Thoracic aorta (tissue), 2 donors: ENCODE measurements at places on chromosomes 2 and 18. TPM values are rescaled to one million over a fixed set of nuclear protein-coding genes. Genes with fewer than 3 reads are reported as not detected.
A peak's percentile ranks its signal among the peaks of the same experiment; 100 is the strongest.

- DNase-seq = no peak
Observed at GRCh38 chr18:23033056-23033455, 99.9 kb downstream of the RBBP8 start.

DNA sequence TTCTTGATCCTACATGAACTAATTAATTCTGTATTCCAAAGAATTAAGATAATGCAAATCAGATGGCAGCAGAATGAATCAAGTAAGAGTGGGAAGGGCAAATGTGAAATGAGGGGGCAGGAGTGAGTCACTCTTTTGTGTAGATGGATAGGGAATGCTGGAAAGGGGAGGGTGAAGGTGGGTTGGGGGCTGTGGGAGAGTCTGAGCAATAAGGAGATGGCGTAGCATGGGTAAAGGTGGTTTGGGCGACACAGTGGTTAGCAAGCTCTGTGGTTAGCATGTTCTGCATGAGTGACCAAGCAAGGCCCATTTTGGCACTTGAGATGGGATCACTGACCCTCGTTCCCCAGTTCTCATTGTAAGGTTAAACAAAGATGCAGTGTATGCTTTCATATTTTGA, 20.4 kb downstream of the GPD2 start:
- DNase-seq = no peak

The RAB27B gene
- 0.95 TPM for total RNA-seq

GRCh38 chr2:185456517-185456916, 282.1 kb upstream of the FSIP2 start:
- no peak for DNase-seq

The ADD2 gene
- total RNA-seq = 1.6 TPM

DNA sequence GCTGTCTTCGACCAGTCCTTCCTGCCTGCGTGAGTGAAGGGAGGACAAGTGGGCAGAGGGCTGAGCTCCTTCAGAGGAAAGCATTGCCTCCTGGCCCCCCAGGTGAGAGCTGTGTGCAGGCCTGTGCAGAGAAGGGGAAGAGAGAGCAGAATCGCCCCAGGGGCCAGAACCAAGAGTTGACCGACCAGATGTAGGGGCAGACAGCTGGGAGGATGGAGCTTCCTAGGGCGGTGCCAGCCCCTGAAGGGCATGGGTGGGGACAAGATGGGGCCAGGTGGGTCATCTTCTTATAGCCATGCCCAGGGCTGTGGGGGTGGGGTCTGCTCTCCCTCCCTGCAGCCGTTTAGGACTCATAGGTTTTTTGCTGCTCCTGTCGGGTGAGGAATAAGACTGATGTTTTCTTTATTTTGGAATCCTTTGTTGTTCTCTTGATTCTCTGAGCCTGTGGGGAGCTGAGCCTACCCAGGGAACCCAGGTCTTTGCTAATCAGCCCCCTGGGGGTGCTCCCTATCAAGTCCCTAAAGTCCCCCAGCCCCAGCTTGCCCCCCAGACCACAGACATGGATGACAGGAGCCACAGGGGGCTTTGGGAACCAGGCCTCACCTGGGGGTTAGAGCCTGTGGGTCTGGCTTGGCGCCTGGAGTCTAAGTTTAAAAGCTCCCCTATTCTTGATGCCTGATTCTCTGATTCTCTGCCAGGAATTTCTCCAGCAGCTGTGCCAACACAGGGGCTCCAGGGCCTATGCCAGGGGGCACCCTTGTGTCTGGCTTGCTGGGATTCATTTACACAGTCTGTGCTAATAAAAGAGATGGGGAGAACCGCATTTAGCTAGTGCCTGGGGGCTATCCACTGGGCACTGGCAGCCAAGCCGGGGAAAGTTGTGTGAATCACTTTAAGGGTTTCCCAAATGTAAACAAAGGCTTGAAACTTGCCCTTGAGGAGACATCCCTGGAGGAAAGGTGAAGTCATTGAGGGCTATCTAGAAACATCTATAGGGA, 9.3 kb upstream of the EFHD1 start:
- no peak for DNase-seq

DNA sequence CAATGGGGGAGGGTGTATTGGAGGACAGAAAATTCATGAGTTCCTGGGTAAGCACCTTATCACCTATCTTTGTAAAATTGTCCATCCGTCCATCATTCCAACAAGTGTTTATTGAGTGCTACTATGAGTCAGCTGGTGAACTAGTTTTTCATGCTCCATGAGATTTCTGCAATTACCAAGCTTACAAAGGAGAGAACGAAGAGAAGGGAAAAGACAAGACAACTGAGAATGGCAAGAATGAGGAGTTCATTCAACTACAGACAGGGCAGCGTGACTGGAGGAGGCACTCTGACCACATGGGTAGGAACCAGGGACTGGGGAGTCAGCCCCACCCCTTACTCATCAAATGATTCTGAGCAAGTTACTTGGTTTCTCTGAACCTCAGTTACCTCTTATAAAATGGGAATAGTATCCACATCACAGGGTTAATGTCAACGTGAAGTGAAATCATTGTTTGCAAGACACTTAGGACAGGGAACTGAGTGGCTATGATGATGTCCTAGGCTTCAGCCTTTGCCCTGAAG, 18.6 kb upstream of the TXNDC2 start:
- no peak for DNase-seq

DNA sequence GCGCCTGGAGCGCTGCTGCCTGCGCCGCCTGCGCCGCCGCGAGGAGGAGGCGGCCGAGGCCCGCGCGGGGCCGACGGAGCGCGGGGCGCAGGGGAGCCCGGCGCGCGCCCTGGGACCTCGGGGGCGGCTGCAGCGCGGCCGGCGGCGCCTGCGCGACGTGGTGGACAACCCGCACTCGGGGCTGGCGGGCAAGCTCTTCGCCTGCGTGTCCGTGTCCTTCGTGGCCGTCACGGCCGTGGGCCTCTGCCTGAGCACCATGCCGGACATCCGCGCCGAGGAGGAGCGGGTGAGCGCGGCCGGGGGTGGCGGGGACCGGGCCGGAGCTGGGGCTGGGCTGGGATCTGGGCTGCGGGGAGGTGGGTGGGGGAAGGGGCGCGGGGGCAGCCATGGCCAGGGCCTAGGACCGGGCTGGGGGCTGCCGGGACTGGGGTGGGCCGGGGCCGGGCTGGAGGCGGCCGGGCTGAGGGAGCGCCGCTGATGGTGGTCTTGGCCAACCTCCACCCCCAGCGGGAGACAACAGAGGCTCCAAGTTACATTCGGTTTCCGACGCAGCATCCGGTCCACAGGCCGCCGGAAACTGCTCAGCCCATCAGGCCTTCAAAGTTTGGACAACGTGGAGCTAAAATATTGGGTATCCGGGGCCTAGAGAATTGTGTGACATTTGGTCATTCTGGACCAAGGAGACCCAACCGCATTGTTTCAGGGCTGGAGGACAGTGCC, 66.4 kb downstream of the KCNG2 start:
- no peak for DNase-seq

DNA sequence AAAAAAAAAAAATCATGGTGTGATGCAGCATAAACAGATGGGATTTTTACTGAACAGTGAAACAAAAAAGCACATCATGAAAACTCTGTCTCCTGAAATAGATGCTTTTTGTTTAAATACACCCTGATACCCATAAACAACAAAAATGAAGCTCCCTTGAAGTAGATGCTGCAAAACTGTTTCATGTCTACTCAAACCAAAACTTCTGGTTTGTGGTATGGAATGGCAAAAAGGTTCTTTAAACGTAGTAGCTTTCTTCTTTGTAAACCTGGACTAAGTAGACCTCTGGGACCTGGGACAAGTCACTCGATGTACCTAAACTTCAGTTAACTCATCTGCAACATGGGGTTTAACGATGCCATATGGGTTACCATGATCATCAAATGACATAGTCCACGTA, 64.4 kb upstream of the RAPH1 start:
- no peak for DNase-seq

DNA sequence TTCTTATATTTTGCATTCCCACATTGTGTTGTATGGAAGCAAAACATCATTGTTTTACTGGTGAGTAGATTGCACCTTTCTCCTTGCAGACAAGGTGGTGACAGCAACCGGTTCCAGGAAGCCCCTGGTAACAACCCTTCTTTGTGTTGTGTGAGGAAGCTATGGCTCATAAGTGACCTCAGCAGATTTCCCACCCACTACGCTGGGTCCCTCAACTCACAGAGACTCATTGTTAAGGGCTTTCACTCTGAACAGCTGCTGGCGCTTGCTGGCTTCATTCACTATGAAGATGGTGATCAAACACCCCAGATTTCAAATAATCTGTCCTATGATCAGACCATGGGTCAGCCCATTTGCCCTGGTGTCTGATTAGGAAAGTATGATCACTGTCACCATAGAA, 53.4 kb downstream of the WIPF1 start:
- no peak for DNase-seq

GRCh38 chr18:63869851-63870250, 17.7 kb upstream of the SERPINB2 start:
- DNase-seq = no peak

DNA sequence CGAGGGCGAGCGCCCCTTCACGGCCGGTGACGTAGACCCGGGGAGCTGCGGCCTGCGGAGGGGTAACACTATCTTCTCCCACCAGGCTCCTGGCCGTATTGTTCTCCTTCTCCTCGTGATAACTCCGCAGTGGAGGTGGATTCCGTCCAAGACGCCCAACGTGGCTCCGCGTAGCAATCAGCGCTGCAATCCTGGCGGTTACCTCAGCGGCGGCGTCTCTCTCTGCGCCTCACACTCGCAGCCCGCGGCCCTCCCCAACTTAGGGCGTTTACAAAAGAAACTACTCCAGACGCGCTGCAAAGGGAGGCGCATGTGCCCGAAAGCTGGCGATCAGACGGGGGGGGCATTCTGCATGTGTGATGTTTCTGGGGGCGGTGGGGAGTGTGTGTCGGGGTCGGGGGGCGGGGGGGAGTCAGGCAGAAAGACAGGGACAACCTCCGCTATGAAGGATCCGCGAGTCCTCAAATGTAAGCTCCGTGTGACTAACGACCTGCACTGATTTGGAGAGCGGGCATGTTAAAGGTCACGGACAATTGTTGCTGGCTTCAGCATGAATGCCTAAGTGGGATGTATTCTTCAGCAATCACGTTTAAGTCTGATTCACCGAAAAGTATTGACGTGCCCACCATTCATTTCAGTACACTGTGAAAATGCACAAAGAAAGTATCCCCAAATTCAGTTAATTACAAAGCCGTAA, 1.3 kb upstream of the ZNF516 start:
- DNase-seq = no peak

GRCh38 chr18:58102018-58102417, 58.0 kb downstream of the NEDD4L start:
- DNase-seq = no peak

DNA sequence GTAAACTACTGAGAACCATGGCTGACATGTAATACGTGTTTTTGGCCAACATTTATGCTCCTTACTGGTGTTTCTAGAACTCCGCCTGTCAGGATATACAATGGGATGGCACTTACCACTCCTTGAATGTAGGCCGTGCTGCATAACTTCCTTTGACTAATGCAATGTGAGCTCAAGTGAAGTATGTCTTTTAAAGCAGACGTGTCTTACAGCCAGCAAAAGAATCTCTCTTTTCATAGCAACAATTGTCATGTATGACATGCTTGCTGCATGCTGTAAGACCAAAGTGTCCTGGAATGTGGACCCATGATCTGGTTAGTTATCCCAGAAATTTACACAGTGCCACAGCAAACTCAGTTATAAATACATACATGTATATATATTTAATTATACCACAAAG, 1202.7 kb upstream of the PIK3C3 start:
- DNase-seq = no peak

DNA sequence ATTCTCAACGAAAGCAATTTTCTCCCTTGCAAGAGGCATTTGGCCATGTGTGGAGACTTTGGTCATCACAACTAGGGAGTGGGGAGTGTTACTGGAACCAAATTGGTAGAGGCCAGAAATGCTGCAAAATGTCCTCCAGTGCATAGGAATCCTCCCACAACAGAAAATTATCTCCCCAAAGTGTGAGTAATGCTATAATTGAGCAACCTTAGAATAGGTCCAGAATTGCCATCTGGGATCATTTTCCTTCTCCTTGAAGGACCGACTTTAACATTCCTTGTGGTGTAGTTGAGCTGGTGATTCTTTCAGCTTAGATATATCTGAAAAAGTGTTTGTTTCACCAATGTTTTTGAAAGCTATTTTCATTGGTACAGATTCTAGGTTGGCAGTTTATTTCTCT, 111.2 kb upstream of the SMIM21 start:
- no peak for DNase-seq

- DNase-seq = peak; percentile 46
Observed at GRCh38 chr2:26274058-26274613, 29.4 kb downstream of the HADHB start.

- DNase-seq = no peak
Observed at GRCh38 chr2:39732482-39732881, 46.6 kb downstream of the THUMPD2 start.

- DNase-seq = peak; percentile 15
Observed at GRCh38 chr2:112794131-112794733, 9.9 kb upstream of the IL1A start.

- DNase-seq = no peak
Observed at GRCh38 chr2:54678719-54679118, 44.7 kb upstream of the EML6 start.

GRCh38 chr2:46180189-46180588, 117.0 kb upstream of the EPAS1 start:
- no peak for DNase-seq

The PFN4 gene
- 1.9 TPM for total RNA-seq

DNA sequence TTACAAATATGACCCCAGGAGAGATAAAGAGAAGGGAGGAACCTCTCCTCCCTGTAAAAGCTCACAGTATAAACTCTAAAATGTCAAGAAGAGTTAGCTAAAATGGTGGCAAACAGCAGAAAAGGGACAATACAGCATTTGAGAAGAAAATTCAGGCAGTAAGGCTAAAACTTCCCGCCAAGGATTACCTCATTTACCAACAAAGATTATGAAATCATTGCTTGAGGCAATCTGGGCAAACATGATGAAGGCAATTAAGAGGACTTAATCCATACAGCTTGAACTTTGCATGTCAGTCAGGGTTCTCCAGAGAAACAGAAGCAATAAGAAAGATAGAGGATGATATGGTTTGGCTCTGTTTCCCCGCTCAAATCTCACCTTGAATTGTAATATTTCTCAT, 81.4 kb downstream of the CMPK2 start:
- DNase-seq = no peak

GRCh38 chr2:98519156-98519555, 74.5 kb downstream of the INPP4A start:
- no peak for DNase-seq

The REG3A gene
- 2.8 TPM for total RNA-seq

GRCh38 chr2:138267902-138268254, 233.7 kb upstream of the SPOPL start:
- no peak for DNase-seq

The SLC9A2 gene
- total RNA-seq = not detected

DNA sequence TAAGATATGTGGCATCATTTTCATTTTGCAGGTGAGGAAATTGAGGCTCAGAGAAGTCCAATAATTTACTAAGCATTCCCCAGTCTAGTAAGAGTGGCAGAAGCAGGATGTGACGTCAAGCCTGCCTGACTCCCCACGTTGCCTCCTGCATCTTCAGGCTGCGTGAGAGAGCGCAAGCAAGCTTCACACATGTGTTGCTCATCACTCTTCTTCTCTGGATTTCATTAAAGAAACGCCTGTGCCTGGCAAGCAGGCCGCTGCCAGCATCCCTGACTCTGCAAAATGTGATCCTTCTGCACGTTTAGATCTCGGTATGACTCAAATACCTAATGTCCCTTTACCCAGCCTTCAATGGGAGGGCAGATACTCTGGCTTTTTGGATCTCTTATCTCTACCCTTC, 96.8 kb downstream of the PRKCE start:
- no peak for DNase-seq

The DNAJC5G gene
- not detected for total RNA-seq
